Fibroblast of lung (primary cell): ENCODE measurements at places on chromosomes 4 and X.

- DNase-seq: peak; percentile 3
Observed at GRCh38 chr4:866761-867390, 40.9 kb upstream of the CPLX1 start.

DNA sequence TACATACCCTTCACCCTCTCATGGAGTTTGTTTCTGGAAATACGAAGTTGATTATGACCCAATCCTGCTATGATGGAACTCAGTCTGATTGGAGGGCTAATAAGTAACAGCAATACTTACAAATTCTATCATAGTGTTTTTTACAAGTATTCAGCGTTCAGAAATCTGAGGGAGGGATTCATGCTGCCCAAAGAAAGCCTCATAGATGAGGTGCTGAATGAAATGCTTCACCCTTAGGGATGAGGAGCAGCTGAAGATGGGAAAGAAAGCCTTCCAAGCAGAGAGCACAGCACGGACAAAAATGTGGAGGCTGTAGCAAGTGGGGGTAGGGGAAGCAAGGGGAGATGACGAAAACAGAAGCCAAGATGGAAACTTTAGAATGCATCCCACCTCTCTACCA is 27.9 kb upstream of the TBC1D1 start:
- DNase-seq: no peak

- DNase-seq: peak; percentile 74
Observed at GRCh38 chr4:159141193-159141592, 38.3 kb downstream of the RAPGEF2 start.

DNA sequence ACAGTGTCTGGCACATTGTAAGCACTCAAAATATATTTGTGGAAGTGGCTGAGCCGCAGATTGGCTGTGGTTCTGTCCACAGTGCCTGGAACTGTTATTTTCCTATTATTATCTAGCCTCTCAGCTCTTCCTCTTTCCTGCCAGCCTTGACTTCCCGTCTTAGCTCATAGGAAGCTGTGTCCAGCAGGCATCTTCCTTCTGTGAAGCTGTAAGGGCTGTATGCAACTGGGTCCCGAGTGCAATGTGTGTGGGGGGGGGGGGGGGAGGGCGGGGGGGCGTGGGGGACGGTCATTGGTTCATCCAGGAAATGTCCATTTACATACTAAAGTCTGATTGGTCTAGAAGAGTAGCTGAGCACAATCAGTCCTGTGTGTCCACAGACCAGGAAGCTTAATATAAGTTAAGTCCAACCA is 210.7 kb downstream of the PDGFRA start:
- DNase-seq: peak; percentile 65

GRCh38 chr4:119081943-119082342 is 53.7 kb upstream of the MYOZ2 start:
- DNase-seq: no peak

- DNase-seq: peak; percentile 84
Observed at GRCh38 chr4:153221783-153222706, 17.8 kb downstream of the TRIM2 start.

- no peak for DNase-seq
Observed at GRCh38 chr4:130186931-130187330, 1091.0 kb downstream of the C4orf33 start.

GRCh38 chr4:122836941-122837340 is 10.3 kb downstream of the FGF2 start:
- no peak for DNase-seq

DNA sequence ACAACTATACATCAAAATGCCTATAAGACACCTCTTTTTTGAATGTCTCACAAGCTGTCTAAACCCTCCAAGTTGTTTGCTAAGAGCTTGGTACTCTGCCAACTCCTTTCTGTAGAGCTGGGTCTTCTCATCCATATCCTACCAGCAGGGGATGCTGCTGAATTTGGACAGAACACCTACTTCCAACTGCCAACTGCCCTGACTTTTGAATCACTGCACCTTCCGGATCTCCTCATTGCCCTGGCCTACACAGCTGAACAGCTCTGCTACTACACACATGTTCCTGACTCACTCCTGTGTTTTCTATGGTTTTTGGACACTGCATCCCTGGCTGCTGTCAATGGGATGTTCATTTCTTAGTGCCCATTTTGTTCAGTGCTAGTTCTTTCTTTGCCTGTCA is 18.7 kb downstream of the FAM184B start:
- peak; percentile 44 for DNase-seq

GRCh38 chr4:186201535-186202230 is 10.3 kb downstream of the CYP4V2 start:
- DNase-seq: peak; percentile 26

- DNase-seq: peak; percentile 14
Observed at GRCh38 chr4:113069212-113069892, 19.9 kb downstream of the ANK2 start.

- DNase-seq: peak; percentile 29
Observed at GRCh38 chr4:26719954-26720552, 136.2 kb downstream of the TBC1D19 start.

- DNase-seq: no peak
Observed at GRCh38 chrX:77275392-77275791, 171.8 kb upstream of the FGF16 start.

- no peak for DNase-seq
Observed at GRCh38 chrX:39969099-39969818, 128.5 kb downstream of the BCOR start.

DNA sequence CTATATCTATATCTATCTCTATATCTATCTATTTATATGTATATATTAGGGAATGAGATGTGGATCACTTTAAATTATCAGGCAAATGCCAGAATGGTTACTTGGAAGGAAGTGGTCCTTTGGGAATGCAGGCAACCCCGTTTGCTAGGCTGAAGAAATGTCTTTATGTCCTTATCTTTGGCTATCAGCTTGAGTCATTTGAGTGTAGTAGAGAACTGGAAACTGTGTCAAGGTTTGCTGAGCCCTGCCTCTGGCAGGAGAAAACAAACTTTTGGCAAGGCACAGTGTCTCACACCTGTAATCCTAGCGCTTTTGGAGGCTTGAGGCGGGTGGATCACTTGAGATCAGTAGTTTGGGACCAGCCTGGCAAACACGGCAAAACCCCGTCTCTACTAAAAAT is 167.3 kb downstream of the ACTRT1 start:
- no peak for DNase-seq

- no peak for DNase-seq
Observed at GRCh38 chrX:67613366-67613765, 69.5 kb downstream of the AR start.

GRCh38 chrX:129360175-129360574 is 163.1 kb downstream of the SMARCA1 start:
- DNase-seq: peak; percentile 34

DNA sequence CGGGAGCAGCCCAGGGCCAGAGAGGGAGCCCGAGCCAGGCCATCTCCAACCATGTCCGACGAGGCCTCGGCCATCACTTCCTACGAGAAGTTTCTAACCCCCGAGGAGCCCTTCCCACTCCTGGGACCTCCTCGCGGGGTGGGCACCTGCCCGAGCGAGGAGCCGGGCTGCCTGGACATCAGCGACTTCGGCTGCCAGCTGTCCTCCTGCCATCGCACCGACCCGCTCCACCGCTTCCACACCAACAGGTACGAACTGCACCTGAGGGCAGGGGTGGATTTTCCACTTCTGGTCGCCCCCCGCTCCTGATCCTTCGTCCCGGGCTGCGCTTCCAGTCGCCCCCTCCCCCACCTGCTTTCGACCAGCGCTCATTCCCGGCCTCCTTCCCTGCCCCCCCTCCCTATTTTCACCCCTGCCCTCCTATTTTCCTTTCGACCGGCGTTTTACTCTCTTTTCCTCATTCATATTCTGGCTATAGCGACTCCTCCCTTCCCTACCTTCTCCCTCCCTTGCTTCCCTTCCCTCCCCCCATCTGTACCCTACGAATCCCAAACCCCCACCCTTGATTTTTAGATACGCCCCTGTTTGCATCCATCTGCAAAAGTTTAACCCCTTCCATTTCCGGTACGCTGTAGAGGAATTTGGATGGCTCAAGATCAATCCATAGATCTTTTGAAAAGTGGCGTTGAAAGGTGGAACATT is 633 bp downstream of the FAM199X start:
- no peak for DNase-seq

DNA sequence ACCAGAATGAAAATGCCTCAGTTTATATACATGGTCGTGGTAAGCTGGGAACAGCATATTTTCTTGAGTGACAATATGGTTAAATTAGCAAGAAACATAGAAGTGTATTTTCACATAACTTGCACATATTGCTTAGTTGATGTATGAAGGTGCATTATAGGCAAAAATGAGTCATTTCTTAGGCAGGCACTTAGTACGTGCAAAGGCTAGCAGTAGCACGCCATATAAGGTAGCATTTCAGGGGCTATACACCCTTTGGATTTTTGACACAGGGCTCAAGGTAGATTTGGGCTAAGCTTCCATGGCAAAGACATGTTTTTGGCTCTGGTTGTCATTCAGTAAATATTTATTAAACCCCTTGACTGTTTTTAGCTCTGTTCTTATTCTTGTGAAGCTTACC is 33.1 kb downstream of the PCDH7 start:
- peak; percentile 87 for DNase-seq

DNA sequence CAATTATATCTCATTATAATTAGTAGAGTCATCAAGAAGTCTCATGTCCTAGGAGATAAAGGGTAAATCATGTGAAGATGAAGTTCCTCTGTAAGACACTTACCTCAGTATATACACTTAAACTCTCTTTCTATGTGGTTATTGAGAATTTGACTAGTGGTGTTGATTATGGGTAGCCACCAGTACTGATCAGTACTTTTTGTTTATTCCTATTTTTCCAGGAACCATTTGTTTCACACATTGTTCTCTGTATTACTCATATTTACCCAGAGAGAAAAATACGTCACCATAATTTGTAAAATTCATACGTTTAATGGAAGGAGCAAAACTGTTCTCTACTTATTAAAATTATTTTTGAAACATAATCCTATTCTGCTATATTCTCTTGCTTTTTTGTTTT is 55.8 kb upstream of the PRDM8 start:
- no peak for DNase-seq

DNA sequence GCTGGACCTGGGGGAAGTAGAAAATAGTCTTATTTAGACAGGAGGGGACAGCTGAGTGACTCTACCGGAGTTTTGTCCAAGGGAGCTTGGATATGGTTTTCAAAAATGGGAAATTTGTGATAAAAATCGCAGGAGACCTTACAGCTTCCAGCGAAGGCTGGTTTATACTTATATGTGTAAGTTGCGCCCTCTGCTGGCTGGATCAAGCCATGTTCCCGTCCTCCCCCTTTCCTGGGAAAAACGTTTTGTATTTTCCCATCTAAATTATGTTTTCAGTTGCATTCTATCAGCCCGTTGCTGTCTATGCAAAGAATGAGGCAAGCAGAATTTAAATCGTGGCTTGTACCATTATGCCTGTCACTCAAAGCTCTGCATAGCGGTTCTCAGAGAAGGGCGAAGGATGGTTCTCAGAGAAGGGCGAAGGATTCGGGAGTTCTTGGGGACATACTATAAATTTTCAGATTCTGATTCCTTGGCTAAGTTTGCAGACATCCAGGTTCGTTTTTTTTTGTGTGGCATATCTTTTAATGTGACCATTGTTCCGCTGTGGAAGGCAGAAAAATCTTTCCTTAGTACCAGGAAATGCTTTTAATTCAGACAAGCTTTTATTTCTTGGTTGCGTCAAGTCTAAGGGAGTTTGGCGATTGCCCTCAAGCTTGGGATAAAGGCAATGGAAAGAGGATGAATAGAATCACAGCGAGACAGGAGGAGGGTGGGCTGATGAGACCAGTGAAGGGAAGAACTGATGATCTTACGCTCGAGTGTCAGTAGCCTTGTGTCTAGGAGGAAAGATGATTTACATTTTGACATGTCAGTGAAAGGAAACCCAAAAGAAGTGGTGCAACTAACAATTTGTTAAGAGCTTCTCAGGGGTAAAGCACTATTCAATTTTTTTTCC is 128.5 kb upstream of the ARX start:
- peak; percentile 66 for DNase-seq

GRCh38 chr4:118139241-118139640 is 105.0 kb downstream of the NDST3 start:
- DNase-seq: no peak

DNA sequence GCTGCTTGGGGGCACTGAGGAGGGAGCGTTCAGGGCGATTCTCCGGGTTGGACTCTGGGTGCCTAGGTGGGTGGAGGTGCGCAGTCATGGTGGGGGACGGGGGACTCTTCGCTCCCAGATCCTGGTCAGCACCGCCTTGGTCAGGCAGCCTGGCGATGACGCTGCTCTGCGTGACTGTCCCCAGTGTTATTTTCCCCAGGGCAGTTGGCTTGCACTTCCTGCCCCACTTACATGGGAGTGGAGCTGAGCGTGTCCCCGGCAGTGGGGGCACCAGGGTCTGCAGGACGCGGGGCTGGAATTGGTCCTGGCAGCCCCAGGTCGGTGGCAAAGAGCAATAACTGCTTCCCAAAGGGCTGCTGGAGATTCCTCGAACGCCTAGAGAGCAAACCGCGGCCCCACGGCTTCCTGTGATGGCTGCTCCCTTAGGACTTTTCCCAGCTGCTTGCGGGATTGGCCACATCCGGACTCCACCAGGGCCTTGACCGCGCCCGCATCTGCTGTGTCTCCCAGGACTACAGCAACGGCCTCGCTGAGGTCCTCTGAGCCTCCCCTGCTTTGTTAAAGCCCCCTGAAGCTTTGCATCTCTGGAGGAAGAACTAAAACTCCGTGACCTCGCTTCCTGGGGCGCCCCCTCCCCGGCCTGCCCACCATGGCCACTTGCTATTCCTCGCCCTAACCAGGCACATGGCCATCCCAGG is 35.3 kb upstream of the GPR78 start:
- no peak for DNase-seq

DNA sequence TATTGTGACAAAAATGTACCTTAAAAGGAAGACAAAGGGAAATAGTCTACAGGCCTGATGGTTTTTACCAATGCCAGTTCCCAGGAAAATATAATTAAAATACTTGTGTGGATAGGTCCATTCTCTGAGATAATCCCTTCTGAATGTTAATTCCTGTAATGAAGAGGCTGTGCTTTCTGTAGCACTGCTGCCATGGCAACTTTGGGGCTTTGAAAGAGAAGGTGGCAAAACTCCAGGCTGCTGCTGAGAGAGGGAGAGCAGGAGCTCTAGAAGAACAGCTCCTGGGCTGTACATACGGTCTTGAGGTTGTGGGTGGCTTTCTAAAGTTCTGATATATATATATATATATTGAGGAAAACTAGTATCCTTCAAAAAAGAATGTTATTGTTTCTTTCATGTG is 125.4 kb downstream of the PDLIM5 start:
- peak; percentile 72 for DNase-seq

DNA sequence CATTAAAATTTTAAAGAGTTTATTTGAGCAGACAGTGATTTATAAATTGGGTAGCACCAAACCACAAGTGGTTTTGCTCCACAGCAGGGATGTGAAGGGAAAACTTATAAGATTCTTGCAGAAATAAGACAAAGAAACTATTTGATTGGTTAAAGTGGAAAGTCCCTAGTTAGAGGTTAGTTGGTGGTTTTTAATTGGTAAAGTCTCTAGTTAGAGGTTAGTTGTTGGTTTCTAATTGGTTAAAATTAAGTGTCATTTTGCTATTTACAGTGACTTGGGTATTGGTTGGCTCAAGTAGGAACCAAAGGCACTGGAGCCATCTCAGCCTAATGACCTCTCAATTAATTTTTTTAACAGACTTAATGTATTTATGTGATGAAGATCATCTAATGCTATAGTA is 23.0 kb downstream of the ATG4A start:
- no peak for DNase-seq

GRCh38 chrX:153944140-153944799 is at the start of gene RENBP:
RENBP (minus strand) TSS chrX:153944643; CDS start chrX:153944610, 33 bp downstream.
- no peak for DNase-seq

GRCh38 chr4:86496094-86497080 is 97.7 kb upstream of the PTPN13 start:
- DNase-seq: peak; percentile 25
